ENCODE measurements at places on chromosomes 3 and 15.
A peak's percentile ranks its signal among the peaks of the same experiment; 100 is the strongest.

- no peak for DNase-seq
Observed at GRCh38 chr15:74470631-74471395, 9.9 kb upstream of the UBL7 start.

DNA sequence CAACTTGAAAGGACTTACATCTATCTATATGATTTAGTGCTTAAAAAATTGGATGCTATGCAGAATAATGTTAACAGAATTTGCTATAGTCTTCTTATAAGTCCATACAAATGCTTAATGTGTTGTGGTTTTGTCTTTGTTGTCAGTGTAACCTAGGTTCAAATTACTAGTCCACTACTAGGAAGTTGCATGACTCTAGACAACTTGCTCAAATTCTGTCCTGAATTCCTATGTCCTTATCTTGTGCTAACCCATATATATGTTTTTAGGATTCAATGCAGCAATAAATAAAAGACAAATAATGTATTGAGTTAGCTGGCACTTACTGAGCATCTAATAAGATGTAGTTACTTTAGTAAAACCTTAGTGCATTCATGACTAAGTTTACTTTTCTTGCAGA, 276.5 kb upstream of the KCNMB2 start:
- DNase-seq: no peak

DNA sequence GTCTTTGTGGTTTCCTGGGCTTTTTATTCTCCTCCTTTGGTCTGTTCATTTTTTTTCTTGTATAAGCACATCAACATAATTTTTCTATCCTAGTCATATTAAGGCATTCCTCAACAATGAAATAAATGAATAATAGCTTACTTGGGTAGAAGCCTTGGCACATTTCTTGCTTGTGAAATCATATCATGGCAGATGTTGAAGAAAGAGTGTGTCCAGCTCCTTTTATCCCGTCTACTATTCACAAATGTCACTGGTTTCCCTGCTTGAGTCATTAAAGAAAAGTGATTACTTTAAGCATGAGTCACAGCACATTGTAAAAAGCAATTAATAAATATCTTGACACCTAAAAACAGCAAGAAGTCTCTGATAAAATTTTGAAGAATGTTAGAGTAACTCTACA, 42.1 kb downstream of the MINAR1 start:
- no peak for DNase-seq

- DNase-seq: no peak
Observed at GRCh38 chr3:174957551-174958001, 98.4 kb downstream of the NAALADL2 start.

- no peak for DNase-seq
Observed at GRCh38 chr3:76107935-76108570, 322.7 kb upstream of the ZNF717 start.

DNA sequence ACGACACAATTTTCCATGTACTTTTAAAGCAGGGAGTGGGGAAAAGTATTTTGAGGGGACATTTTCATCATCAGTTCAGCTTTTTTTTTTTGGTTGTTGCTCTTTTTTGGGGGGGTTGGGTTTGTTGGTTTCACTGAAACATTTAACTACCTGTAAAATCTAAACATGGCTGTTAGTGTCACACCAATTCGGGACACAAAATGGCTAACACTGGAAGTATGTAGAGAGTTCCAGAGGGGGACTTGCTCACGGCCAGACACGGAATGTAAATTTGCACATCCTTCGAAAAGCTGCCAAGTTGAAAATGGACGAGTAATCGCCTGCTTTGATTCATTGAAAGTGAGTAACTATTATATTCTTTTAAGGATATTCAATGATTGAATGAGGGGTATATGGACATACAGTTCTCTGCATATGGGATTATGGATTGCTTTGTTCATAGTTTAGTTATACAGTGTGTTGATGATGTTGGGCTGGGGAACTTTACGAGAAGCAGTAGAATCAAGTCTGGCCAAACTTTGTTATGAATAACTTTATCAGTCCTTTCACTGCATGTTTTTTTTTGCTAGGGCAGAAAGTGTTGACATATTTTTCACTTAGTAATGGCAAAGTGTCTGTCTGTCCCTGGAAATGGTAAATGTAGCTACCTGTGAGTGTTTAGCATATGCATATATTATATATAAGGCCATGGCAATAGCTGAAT, 31.5 kb downstream of the MBNL1 start:
- DNase-seq: peak; percentile 44

DNA sequence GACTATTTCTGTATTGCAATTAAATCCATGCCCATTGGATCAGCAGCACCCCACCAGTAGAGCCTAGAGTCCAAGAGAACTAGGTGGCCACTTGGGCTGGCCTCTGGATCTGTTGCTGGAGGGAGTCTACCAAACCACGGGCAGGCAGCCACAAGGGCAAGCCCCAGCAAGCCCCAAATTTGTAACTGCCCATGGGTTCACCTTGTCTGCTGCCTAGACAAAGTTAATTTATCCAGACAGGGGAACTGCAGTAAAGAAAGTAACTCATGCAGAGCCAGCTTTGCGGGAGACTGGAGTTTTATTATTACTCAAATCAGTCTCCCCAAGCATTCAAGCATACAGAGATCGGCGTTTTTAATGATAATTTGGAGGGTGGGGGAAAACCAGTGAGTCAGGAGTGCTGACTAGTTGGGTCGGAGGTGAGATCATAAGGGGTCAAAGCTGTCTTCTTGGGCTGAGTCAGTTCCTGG, 74.0 kb upstream of the TERB2 start:
- no peak for DNase-seq

DNA sequence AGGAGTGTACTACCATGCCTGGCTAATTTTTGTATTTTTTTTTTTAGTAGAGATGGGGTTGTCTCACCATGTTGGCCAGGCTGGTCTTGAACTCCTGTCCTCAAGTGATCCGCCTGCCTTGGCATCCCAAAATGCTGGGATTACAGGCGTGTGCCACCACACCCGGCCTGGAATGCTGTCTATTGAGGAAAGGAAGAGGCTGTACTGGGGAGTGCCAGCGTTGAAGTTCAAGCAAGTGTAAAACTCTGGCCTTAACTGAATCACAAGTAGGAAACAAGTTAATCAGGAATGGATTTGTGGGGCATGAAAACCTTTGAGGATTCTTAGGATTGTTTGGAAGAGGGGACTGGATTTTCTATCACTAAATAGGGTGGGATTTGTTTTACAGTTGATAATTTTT, 1.4 kb upstream of the SENP2 start:
- DNase-seq: no peak

GRCh38 chr15:33226559-33227181, 32.2 kb upstream of the FMN1 start:
- DNase-seq: peak; percentile 31

GRCh38 chr15:49083401-49084284, 37.4 kb upstream of the SECISBP2L start:
- no peak for DNase-seq

DNA sequence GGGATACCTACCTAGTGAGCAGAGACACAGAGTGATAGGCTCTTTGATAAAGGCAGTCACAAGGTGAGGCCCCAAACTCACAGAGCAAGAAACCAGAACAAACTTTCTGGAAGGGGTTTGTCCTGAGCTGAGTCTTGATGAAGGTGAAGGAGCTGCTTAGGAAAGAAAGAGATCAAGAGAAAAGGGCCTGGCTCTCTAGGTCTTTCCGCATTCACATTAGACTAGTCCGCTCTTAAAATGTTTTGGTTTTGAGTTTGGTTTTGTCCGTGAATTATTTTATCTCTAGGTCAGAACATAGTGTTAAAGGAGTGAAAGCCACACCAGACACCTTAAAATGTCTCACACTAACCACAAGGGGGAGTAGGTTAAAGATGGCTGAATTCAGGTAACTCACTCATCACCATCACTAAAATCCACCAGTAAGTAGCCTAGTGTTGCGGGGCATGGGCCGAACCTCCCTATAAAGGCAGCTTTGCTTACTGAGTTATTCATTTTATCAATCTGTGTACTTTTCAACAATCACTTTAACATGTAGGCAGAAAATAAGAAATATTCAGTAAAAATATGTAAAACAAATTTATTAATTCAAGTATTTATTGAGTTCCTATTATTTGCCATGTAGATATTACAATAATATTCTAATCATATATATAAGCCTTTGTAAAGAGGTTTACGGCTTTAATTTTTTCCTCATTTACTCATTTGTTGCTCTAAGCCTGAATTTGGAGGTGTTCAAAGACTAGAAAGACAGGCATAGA, 121.5 kb upstream of the TSC22D2 start:
- peak; percentile 59 for DNase-seq

DNA sequence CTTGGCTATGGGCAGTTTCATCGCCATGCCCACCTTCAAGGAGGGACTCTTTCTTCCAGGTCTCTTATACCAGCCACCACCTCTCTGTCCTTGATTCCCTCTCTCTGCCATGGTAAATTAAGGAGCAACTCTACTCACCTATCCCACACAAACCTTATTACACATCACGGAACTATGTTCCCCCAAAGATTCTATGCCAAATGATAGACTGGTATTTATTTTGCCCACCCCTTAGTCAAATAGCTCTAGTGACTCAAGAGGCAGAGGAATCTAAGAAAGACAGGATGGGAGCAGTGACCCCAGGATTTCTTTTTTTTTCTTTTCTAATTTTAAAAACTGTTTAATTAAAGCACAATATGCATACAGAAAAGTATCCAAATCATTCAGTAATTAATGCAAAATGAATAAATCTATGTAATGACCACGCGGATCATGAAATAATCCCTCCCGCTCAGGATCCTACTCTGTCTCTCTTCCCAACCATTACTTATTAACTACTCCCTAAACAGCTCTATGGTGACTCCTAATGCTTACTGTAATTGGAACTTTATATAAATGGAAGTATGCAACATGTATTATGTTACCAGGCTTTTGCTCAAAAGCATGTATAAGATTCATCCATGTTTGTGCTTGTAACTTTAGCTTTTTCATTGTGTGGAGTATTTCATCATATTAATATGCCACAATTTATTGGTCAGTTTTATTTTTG, 410.8 kb upstream of the RASGRP1 start:
- no peak for DNase-seq

GRCh38 chr15:29452881-29453731, 183.5 kb upstream of the NSMCE3 start:
- peak; percentile 13 for DNase-seq

DNA sequence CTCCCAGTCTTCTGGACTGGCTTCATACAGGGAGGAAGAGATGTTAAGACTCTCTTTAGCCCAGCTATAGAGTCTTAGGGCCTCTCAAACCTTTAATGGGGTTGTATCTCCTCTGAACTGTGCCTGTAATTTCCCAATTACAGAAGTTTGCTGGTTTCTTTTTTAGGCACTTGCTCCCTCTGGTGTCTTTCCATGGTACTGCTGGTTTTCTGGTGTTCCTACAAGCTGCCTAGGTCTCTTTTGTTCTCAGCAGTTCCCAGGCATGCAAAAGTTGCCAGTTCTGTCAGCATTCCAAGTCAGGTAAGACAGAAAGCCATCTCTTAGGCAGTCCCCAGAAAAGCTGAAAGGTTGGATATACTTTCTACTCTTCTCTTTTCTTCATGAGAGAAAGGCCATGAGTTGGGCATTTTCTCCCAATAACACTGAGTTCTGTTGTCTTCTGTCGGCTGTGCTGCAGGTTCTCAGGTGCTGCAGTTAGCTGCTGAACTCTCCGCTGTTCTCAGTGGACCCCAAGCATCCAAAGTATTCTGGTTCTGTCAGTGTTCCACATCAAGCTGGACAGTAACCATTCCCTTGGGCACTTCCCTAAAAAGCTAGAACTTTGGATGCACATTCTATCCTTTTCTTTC, 54.4 kb upstream of the EHHADH start:
- peak; percentile 59 for DNase-seq

GRCh38 chr3:140420621-140421357, 257.1 kb upstream of the TRIM42 start:
- no peak for DNase-seq

DNA sequence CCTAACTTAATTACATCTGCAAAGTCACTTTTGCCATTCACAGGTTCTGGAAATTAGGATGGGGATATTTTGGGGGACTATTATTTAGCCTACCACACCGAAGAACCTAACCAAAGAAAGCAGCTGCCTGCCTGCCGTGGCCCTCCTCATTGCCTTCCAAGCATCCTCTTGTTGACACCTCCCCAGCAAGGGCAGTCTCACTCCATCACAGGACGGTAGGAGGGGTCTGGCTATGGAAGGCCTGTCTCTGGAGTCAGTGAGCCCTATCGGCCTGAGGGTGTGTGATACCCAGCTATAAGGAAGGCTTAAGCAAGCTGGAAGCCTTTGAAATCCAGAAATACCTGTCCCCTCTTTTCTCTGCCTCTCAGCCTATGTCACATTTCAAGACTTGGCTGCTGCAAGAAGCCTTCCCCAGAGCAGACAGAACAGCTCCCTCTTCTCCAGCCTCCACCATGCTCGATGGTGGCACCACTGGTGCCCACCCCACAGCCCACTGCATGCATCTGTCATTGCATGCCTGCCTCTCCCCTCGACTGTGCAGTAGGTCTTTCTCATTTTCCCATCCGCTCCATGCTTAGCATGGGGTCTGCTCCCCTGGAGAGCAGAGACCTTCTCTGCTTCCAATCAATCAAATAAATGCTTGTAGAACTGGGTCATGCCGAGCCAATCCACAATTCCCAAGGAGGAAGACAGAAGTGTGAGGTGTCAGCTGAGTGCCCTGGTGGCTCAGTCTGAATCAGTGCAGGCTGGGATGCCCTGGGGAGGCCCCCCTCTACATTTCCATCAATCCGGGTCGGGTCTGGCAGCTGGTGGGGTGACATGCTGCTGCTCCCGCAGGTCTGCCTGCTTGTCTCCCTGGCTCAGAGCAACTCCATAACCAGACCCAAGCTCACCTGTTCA, 23.9 kb upstream of the LOXL1 start:
- DNase-seq: no peak

GRCh38 chr3:55198554-55198953, 270.7 kb upstream of the LRTM1 start:
- DNase-seq: no peak

DNA sequence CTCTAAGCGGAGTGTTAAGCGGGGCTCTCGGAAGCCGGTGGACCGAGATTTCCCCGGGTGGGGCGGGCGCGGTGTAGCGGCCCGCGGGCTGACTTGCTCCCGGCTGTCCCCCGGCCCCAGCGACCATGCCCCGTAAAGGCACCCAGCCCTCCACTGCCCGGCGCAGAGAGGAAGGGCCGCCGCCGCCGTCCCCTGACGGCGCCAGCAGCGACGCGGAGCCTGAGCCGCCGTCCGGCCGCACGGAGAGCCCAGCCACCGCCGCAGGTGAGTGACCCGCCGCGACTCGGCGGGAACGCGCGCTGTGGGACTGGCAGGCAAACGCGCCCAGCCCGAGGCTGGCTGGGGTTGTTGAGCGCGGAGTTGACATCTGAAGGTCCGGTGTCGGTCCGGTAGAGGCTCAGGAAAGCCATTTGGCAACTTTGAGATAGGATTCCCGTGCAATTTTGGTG, 1.3 kb downstream of the SMC4 start:
- peak; percentile 52 for DNase-seq

GRCh38 chr15:89021224-89021623, 67.0 kb upstream of the ABHD2 start:
- no peak for DNase-seq

- no peak for DNase-seq
Observed at GRCh38 chr3:70471464-70472342, 159.3 kb upstream of the MDFIC2 start.

- peak; percentile 32 for DNase-seq
Observed at GRCh38 chr3:29453284-29454001, 172.6 kb downstream of the RBMS3 start.

GRCh38 chr3:71504250-71505036, 79.1 kb downstream of the FOXP1 start:
- DNase-seq: no peak

GRCh38 chr3:1346386-1346785, 253.6 kb downstream of the CNTN6 start:
- no peak for DNase-seq

Data from NCI-H2081 (cell line).